ENCODE measurements at places on chromosomes 11 and 22.

- DNase-seq, result no peak
Observed at GRCh38 chr11:1012740-1013630, 23.5 kb downstream of the MUC6 start.

DNA sequence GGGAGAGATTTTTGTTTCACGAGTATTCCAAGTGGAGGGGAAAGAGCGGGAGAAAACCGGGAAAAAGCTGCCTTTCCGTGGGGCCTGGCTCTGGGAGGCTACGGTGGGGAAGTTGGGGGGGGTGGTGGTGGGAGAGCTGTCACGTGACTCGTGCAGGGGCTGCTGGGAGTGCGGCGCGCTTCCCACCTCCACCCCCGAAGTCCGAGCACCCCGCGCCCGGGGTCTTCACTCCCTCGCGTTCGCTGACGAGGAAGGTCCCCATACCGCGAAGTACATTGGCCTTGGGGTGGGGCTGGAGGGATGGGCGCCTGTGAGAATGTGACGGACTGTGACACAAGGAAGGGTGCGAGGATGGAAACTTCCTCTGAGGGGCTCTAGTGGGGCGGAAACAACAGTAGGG, at the start of gene TEX12:
TEX12 (plus strand) TSS at position 228 of the 400 bp plus-strand sequence. CDS start 1,897 bp downstream, outside the sequence.
- DNase-seq, result no peak

GRCh38 chr11:5597953-5598352, 1.5 kb downstream of the TRIM6 start:
- DNase-seq, result no peak

- DNase-seq, result no peak
Observed at GRCh38 chr11:2661173-2662023, 38.4 kb downstream of the KCNQ1OT1 start.

DNA sequence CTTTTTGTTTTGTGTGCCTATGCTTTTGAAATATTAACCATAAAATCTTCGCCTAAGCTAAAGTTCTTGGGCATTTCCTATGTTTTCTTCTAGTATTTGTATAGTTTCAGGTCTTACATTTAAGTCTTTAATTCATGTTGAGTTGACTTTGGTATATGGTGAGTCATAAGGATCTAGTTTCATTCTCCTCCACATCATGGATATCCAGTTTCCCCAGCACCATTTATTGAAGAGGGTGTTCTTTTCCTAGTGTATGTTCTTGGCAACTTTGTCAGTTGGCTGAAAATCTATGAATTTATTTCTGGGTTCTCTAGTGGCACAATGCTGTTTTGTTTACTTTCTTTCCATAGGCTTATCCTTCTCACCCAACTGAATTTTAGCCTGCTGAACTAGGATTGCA, 49.0 kb downstream of the CTSC start:
- DNase-seq, result no peak

- no peak for DNase-seq
Observed at GRCh38 chr22:48951836-48952235, 875.8 kb downstream of the BRD1 start.

- DNase-seq, result no peak
Observed at GRCh38 chr11:123129920-123130319, 65.1 kb downstream of the CLMP start.

DNA sequence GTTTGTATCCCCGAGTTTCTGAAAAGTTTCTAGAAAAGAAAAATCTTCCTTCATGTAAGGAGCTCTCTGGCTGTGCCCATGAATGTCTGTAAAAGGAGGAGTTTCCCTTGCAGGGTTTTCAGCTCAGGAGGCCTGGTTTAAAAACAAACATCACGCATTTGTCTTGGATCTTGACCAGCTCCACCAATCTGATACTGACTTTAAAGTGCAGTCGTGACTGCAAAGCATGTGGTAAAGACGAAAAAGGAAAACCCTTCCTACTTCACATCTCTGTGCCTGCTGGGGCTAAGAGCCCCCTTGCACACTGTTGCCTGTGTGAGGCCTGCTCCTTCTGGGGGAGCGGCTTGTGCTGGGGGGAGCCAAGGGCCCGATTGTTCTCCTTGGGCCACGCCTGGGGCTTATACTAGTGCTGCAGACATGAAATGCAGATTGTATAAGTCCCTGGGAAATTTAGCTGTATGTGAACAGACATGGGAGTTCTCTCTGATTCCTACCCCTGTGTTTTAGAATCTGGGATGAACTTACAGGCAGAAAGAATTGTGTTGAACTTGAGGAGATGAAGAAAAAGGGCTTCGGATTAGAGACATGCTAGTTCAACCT, 62.1 kb downstream of the ADAMTS15 start:
- no peak for DNase-seq
